CD4-positive, alpha-beta T cell treated with Interleukin-6 at 100 ng/mL for 8 hours (primary cell): ENCODE measurements at places on chromosomes 7 and 10.

DNA sequence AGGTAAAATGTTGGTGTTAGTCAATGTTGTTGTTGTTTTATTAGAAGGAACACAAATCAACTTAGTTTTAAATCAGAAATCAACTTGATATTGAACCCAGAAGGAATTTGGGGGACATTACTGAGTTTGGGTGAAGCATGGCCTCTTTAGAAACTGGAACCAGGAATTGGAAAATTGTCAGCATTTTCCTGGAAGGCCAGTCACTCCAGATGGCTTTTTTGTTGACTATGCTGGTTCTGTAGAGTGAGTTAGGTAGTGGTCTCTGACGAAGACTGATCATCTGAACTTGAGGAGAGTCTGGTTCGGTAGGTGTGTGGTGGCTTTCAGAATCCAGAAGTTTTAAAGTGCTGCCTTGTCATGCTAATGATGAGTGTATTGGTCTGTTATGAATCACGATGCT is 111.5 kb downstream of the BMPER start:
- no peak for DNase-seq

GRCh38 chr10:50929670-50930069 is 44.2 kb upstream of the A1CF start:
- DNase-seq, result no peak

GRCh38 chr7:30920021-30920583 is 8.4 kb downstream of the AQP1 start:
- no peak for DNase-seq

DNA sequence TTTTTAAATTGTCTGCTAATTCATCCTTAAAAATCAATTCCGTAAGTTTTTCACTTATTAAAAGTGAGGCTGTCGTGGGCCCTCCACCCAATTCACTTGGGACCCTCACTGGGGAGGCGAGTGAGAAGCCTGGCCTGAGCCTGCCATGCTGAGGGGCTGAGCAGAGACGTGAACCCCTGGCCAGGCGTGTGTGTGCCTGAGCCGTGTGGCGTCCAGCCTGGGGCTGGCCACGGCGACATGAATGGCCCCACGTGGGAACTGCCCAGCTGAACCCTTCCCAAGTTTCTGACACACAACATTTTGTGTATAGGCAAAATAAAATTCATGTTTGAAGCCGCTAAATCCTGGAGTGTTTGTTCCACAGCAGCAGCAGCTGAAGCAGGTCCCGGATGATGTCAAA is 13.0 kb upstream of the VIPR2 start:
- no peak for DNase-seq

DNA sequence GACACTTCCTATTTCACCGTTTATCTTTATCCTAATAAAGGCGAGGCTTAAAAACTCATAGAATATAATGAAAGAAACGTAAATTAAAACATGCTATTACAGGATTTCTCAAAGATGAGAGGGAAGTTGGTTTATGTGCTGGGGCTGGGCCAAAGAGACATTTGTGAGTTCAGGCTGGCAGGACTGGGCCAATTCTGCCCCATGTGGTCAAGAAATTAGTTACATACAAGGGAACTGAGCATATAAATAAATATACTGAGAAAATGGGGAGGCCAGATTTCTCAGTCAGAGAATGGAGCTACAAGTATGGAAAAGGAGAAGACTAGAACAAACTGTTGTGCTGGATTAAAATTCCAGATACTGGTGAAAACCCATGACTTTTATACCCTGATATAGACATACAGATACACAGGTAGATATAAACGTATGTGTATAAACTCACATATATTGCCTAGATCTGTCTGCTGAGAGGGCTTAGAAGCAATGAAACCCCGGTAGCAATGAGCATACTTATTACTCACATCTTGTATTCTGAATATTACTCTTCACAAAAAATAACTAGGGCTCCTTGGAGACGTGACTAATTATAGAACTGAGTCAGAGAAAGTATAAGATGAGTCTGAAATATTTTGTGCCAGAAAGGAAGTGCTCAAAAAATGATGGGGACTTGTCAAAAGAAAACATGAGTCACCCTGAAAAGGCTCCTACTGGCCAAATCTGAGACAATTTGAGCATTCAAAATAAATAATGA is 155.7 kb upstream of the FGFR2 start:
- DNase-seq, result no peak

DNA sequence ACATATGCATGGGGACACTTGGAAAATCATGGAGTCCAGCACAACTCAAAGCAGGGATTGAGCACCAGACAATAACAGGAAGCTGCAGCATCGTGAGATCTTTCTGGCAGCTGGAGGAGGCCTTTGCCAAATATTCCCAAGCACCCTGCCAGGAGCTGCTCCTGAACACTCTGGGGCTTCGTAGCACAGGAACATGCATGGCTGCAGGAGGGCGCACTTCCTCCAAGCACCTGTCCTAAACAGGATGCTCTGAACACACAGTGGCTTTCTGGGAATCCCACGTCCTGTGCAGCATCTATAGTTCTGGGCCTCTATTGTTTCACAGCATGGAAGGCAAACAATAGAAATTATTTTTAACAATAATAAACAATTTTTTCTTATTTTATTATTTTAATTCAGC is 4.1 kb downstream of the ABLIM1 start:
- DNase-seq, result no peak

DNA sequence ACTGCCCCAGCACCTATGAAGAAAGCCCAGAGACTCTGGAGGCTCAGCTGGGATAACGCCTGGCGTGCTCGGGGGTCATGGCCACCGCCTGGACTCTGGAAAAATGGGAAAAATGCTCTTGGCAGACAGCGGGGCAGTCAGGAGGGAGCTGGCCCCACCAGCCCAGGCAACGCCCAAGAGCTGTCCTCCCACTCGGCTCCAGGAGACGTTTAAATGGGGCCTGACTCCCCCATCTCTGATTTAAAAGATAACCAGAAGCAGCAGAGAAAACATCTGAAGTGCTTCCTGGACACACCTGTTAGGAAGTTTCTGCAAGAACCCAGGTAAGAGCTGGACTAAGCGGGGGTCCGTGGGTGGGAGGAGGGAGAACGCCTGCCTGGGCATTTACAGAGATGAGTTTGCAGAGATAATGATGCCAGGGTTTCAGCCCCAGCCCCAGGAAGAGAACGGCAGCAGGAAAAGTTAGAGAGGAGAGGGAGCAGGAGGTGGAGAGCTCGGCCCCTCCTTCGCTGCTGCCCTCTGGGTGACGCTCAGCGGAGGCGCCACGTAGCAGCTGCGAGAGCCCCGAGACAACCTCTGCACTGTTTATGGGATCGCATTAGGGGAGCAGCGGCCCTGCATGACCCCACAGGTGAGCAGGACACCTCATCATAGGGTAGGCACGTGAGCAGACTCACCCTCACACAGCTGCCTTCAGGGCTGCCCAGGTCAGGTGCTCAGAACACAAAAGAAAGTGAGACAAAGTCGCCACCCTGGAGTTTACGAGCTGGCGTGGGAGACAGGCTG is 83.5 kb upstream of the INSIG1 start:
- no peak for DNase-seq

DNA sequence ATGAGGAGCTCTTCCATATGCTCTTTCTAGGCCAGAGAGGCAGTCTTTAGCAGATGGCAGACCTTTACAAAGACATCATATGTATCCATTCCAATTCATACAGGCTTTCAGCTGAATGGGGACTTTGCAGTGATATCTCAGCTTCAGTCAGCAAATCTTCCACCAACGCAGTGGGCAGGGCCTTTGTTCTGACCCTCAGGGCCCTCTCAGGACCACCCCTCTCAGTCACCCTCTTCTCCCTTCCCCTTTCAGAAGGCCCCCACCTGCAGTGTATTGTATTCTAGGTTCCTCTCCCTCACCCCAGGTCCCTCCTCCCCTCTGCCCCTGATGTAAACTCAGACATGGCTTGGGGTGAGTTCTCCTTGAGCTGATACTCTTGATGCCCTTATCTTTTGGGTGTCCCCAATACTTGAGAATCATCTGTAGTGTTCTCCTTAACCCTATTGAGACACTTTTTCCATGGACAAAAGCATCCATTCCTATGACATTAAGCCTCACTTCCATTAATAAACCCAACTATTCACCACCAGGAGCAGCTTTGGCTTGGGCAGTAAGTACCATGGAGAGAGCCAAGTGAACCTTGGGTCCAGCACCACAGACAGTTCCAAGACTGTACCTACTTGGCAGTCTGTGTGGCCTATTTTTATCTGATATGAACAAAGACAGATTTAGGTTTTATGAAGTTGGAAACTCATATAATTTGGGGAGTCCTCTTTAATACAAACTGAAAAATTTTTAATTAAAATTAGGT is 62.7 kb downstream of the ADCYAP1R1 start:
- no peak for DNase-seq

DNA sequence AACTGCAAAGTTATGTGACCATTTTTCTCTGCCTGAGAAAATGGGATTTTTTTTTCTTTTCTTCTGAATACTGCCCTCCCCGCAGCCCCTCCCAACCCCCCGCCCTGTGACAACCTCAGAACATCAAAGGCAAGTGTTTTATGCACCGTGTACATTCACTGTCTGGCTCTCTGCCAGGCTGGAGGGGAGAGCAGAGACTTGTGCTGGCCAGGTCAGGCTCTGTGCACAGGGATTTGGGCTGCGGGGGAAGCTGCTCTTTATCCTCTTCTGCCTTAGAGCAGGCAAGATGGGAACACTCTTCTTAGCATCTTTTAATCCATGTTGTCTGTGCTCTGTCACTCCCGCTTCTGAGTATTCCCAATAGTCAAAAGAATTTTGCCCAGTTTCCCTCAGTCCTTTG is 195.1 kb downstream of the CCSER2 start:
- no peak for DNase-seq

DNA sequence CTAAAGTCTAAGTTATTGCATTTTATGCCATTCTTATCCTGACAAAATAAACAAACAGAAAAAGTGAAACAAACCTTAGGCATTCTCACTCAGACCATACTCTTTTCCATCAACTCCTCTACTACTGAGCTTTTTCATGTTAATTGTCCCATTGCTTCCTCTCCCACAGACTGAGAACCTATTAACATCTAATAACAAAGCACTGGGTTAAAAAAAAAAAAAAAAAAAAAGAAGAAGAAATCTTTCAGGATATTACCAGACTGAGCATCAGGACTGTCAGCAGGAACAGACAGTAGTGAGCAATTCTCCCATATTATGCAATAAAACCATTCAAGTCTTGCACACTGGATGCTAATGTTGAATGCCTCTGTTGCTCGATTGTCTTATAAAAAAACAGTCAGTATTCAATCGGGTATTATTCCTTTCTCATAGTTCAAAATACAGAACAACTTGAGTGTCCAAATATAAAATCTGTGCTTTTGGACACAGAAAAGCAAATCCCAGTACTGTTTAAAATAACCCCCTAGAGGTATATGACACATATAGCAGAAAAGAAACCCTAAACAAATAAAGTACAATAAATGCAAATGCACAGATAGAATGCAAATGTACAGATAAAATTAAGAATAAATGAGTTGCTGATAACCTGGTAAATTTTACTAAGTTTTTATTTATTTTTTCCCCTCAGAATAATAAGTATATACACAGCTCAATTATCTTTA is 531.3 kb upstream of the LRRTM3 start:
- no peak for DNase-seq

DNA sequence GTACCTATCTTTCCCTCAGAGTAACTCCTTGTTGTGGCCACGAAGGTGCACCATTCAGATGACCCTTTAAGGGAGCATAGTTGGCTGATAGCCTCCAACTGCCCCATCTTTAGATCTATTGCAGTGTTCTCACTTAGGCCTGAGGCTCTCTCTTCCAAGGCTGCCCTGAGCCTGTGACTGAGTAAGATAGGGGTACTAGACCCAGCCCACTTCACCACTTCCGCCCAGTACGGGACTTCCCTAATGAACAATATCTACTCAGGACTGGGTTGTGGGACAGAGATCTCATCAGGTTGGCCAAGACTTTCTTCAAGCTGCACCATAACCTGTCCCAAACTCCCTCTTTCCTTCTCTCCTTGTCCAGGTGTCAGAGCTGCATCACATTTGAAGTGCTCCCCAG is 5.7 kb upstream of the GNAI1 start:
- no peak for DNase-seq

- DNase-seq, result peak; percentile 21
Observed at GRCh38 chr10:62050346-62050892, 148.9 kb downstream of the ARID5B start.

DNA sequence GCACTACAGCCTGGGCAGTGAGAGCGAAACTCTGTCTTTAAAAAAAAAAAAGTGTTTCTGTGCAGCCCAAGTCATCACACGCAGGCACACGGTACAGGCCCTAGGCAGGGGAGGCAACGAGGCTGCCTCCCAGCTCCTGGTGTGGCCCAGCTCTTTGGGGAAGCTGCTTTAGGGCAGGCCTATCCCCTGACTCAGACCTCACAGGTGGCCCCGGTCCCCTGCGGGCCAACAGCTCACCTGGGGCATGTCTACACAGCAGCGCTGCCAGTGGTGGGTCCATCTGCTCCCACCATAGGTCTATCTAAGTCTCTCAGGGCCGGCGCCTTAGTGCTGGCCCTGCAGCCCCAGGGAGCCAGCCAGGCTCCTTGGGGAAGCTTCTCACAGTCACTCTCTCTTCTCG is 31.4 kb downstream of the ZAN start:
- no peak for DNase-seq
